NCI-H187 treated with DMSO at 0.1 percent for 48 hours (cell line): ENCODE measurements at places on chromosomes 3 and 15.

GRCh38 chr3:115095236-115095635 is 51.9 kb downstream of the ZBTB20 start:
- no peak for DNase-seq

DNA sequence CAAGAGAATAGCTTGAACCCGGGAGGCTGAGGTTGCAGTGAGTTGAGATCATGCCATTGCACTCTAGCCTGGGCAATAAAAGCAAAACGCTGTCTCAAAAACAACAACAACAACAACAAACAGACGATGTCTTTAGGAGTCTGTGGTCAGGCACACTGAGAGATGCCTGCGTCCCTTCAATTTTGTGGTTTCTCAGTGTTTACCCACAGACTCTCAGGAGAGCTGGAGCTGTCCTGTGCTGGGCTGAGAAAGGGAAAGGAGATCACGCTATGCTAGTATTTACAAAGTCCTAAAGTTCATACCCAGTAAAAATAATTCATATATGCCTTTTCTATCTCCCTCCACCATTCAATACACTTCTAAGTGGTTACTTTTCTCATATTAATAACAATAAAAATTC is 6.3 kb downstream of the LAMP3 start:
- no peak for DNase-seq

DNA sequence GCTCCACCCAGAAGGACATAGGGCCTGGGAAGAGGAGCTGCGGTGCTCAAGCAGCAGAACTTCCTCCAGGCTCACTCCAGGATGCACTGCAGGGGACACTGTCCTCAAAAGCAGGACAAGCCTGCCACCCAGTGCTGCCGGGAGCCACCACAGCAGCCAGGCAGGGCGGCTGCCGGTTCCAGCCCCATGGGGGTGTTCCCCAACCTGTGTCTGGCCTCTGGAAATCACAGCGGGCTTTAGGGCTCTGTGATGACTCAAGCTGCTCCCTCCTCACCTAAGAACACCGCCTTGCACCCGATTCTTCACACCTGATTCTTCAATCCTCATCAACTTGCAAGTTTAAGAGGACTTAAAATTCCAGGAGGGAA is 71.9 kb upstream of the SLC6A11 start:
- no peak for DNase-seq

GRCh38 chr15:45162771-45163507 is 24.8 kb downstream of the SHF start:
- DNase-seq: no peak

DNA sequence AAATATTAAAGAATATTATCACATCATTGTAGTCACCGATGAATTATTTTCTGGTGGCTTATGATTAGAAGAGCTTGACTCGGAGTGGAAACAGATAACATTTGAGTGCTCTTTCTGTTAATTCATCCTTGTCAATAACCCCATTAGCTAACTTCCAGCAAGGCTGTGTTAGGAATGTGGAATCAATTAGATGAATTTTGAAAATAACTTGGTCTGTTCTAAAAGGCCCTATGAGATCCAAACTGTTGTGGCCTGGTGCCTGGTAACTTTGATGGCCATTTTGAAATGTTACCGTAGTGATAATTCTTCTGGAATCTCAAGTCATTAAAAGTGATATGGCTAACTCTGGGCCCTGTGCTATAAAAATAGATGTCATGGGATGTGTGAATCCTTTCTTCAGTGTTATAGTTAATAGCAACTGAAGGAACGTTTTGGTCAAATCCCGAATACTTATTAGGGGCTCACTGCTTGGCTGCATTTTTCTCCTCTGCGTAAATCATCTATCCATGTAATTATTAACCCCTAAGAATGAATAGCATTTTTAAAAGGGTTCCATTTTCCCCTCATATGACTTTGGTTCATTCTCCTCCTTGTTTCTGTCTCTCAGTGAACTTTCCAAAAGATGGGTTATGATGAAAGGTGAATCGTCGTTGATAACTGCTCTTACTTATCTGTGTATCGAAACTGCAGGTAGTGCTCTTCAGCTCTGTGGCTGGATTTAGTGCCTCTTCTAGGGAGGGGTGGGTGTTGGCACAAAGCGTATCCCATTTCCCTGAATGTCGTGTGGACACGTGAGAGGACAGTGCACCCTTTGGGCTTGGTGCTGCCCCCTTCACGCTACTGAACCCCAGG is 82.7 kb downstream of the IGF1R start:
- DNase-seq: no peak

DNA sequence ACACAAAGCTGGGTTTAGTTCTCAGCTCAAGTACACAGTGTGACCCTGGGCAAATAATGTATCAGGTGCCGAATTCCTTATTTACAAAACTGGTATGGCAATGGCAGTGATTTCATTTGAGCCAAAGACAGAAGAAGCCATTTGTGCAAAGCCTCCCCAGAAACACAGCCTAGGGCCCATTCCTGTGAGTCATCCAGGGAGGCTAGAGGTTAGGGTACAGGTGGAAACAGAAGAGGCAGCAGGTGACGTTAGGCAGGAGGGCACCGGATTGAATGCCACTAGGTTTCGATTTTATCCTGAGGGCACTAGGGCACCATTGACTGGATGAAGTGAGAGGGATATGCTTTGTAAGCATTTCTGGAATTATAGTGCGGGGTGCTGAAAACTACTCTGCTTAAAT is 766.9 kb upstream of the NR2F2 start:
- DNase-seq: no peak

DNA sequence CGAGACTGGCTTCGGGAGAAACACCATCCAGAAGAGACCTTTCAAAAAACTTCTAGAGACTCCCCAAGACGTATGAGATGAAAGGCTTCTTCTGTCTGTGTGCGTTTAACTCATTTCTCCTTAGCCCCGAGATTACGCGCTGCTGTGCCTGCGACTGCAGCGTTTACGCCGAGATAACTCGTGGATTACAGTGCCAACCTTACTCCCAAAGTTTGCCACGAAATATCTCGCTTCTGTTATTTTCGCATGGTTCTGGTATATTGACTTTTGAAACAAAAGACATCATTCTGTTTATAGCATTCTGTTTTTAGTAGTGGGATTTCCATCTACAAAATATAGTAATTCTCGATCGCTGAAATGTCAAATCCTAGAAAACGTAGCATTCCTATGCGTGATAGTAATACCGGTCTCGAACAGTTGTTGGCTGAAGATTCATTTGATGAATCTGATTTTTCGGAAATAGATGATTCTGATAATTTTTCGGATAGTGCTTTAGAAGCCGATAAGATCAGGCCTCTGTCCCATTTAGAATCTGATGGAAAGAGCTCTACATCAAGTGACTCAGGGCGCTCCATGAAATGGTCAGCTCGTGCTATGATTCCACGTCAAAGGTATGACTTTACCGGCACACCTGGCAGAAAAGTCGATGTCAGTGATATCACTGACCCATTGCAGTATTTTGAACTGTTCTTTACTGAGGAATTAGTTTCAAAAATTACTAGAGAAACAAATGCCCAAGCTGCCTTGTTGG is 467 bp downstream of the PGBD4 start:
- no peak for DNase-seq

- DNase-seq: no peak
These were observed 54.7 kb downstream of the TRPM1 start for GRCh38 chr15:31046759-31047359.

DNA sequence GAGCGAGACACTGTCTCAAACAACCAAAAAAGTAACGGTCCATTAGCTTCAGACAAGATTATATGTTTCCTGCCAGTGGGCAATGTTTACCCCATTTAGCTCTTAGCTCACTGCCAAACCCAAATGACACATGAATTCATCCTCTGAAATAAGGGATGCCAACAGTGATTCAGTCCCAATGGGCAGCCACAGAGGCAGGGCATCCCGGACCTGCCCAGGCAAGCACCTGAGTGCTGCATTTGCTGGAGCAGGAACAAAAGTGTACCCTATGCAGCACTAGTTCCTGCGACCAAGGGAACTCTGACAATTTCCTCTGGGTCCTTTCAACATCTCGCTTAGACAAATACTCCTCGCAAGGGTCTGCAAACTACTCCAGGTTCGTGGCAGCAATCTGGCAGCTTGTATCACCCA is 8.0 kb downstream of the IP6K2 start:
- DNase-seq: no peak

GRCh38 chr15:94258246-94258645 is 26.9 kb downstream of the MCTP2 start:
- no peak for DNase-seq

DNA sequence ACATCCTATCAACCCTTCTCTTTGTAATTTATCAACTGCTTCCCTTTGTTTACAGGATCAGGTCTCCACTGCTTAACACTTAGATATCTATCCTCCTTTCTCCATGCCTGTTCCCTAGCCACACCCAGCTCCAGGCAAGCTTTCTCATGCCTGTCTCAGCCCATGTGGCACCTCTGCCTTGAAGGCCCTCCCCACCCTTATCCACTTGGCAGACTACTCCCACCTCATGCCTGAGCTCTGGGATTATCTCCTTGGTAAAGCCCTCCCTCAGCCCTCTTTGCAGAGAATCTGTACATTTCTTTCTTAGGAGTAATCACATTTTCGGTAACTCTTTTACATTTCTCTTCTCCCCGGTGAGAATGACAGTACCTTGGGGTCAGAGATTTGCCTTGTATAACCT is 96.0 kb downstream of the ATP1B3 start:
- DNase-seq: no peak

DNA sequence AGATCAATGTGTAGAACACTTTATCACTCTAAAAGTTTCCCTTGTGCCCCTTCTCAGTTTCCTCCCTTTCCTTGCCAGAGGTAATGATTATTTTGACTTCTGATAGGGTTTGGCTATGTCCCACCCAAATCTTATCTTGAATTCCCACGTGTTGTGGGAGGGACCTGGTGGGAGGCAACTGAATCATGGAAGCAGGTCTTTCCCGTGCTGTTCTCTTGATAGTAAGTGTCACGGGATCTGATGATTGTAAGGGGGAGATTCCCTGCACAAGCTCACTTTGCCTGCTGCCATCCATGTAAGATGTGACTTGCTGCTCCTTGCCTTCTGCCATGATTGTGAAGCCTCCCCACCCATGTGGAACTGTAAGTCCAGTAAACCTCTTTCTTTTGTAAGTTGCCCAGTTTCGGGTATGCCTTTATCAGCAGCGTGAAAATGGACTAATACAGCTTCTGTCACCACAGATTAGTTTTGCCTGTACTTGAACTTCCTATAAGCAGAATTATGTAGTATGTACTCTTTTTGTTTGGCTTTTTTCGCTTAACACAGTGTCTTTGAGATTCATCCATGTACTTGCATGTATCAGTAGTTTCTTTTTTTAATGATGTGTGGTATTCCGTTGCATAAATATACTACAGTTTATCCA is 7.2 kb downstream of the FEM1B start:
- no peak for DNase-seq

DNA sequence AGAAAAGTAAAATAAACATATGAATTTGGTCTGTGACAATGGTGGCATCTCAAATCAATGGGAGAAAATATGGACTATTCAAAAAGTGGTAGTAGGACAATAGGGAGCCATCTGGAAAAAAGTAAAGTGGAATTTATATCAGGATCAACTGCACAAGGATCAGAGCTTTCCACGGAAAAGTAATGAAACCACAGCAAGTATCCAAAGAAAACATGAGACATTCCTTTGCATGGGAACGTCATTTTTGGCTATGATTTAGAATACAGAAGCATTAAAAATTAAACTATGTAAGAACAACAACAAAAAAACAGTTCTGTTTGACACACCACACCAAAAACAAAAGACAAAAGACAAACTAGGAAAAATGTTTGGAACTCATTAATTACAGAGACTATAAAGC is 18.7 kb downstream of the CRBN start:
- DNase-seq: no peak
